ENCODE measurements at places on chromosomes 5 and 9.

DNA sequence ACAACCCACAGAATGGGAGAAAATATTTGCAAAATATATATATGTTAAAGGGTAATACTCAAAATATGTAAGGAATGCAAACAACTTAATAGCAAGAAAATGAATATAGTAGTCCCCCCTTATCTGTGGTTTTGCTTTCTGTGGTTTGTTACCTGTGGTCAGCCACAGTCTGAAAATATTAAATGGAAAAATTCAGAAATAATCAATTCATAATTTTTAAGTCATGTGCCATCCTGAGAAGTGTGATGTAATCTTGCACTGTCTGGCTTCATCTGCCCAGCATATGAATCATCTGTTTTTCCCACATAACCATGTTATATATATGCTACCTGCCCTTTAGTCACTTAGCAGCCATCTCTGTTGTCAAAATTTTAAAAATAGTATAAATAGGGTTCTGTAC lies 11.7 kb downstream of the CER1 start:
- no peak for DNase-seq

GRCh38 chr9:95128177-95128524 lies 189.4 kb downstream of the FANCC start:
- DNase-seq: no peak

- no peak for DNase-seq
Observed at GRCh38 chr5:56581426-56581825, 233.9 kb upstream of the MAP3K1 start.

GRCh38 chr5:108541836-108542235 lies 159.9 kb upstream of the FBXL17 start:
- no peak for DNase-seq

DNA sequence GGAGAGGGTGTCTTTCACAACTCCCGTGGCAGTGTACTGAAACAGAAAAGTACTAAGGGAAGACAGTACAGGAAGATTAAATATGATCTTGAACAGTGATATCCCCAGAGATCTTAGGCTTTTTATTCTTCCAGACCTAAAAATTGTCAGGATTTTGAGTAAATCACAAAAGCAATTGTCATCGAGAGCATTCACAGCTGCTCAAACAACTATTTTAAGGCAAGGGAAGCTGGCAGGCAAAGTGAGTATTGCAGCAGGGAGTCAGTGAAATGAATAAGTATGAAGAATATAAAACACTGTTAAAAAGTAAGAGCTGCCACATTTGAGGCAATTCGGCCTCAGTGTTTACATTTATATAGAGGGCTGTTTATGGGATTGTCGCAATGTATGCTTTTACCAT lies 479.0 kb downstream of the CAAP1 start:
- no peak for DNase-seq

DNA sequence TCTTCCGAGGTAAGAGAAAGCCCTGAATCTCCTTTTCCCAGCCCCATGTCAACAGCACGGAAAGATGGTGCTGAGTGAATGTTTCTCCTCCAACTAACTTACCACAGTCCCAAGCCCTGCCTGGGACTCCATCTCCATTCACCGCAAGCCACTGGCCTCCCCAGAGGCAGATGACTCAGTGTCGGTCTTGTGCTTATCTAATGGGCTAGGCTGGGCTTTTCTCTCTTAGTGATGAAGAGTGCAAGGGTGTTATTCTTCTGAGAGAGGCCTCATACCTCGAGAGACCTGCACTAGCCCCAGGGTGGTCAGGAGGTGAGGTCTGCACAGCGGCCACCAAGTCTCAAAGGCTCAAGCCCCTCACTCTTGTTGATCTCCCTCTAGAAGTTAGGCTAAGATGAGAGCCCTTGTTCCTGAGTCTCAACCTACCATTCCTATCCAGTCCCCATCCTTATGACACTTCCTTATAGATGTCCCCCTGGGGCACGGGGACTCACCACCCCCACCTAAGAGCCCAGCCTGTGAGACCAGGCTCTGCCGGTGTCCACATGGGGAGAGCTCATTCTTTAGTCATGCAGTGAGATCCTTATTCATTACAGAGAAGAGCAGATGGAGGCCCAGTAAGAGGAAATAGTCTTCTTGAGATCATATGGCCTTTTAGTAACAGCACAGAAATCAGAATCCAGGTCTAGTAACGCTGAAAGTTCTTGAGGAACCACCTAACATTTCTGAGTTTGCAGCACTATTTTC lies 127.0 kb downstream of the SAXO1 start:
- peak; percentile 44 for DNase-seq

GRCh38 chr5:10291692-10292339 lies 15.9 kb downstream of the CMBL start:
- no peak for DNase-seq

DNA sequence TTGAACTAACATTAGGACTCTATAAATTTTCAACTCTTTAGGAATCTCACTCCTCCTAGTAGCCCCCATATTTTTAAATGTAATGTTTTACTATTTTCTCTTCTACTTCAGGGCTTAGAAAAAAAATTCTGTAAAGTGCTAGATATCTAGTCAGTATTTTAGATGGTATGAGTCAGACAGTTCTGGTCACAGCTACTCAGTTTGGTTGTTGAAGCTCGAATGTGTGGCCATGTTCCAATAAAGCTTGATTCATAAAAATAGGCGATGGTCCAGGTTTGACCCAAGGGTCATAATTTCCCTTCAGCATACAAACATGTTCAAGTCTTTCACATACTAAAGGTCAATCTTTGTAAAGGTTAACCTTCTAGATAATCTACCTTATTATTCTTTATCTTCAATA lies 566.0 kb upstream of the CDH18 start:
- DNase-seq: peak; percentile 9

GRCh38 chr9:72297516-72297915 lies 67.5 kb downstream of the ZFAND5 start:
- no peak for DNase-seq

- no peak for DNase-seq
Observed at GRCh38 chr5:79982136-79982535, 8.9 kb downstream of the MTX3 start.

DNA sequence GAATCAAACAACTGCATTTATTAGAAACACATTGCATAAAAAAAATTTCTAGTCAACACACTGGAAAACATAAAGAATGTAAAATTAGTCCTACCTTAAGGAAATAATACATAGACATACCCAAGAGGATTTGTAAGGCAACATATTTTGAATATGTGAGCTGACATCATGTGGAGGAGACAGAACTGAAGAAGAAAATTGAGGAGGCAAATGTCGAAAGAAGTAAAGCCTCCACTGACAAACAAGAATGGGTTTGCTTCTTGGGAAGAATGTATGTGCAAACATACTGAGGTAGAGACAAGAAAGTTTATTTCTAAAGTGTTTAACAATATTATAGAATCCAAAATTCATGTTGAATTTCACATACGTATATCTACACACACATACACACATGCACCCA lies 363.0 kb upstream of the PDE4D start:
- DNase-seq: no peak

DNA sequence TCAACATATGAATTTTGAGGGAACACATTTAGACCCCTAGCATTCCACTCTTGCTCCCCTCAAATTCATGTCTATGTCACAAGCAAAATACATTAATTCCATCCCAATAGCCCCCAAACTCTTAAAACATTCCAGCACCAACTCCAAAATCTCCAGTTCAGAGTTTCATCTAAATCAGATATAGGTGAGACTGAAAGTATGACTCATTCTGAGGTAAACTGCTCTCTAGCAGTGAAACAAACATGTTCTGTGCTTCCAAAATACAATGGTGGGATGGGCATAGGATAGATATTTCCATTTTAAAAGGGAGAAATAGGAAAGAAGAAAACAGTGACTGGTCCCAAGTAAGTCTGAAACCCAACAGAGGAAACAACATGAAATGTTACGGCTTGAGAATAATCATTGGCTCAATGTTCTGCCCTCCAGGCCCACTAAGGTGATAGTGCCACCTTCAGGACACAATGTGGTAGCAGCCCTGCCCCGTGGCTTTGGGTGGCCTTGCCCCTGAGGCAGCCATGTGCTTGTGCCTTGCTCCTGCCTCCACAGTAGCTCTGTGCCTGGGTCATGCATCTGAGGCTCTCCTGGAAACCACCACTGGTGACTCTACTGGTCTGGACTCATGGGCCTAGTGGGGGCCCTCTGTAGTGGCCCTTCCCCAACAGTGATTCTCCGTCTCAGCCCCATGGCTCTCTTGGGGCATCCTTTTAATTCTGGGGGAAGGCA lies 36.4 kb upstream of the IPPK start:
- no peak for DNase-seq

GRCh38 chr5:55027595-55027994 lies 3.5 kb downstream of the GZMK start:
- DNase-seq: no peak

DNA sequence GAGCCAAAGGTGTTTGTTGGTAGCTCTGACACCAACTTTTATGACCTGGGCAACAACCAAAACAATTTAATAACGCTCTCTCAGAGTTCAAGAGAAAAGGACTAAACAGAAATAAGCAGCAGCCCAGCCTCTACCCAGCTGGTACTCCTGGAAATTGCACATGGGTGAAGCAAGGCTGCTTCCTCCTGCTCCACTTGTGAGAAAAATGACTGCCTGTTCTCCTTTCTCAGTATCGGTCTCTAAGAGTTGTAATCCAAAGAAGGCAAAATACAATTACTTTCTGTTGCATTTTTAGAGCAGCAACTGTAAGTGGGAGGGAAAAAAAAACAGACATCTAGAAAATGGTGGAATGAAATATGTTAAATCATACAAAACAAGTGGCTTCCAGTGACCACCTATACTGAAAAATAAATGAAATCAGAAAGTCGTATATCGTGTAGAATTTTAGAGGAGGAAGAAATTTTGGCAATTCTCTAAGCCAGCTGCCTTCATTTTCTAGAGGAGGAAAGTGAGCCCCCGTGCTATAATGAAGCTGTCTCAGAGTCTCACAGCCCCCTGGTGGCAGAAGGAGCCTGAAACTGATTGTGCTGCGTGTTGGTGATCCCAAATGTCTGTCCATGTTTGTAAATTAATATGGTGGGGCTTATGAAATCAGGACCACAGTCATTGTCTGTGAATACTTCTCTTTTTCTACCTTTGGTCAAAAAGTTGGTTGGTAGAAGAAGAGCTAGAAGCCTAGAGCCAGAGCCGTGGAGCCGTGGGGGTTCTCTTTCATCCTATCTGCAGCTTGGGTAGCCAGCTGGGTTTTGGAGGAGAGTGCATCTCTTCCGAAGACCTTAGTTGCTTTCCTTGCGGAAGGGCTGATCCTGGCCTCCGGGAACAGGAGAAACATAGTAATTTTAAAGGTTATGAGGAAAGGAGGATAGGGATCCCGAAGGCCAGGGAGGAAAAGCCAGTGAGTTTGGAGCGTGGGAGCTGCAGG lies 139.9 kb downstream of the PIP5K1B start:
- DNase-seq: no peak

GRCh38 chr5:74641735-74642542 lies 1.4 kb upstream of the ENC1 start:
- DNase-seq: peak; percentile 63

GRCh38 chr9:127457191-127457878 lies 6.0 kb downstream of the LRSAM1 start:
- DNase-seq: no peak

DNA sequence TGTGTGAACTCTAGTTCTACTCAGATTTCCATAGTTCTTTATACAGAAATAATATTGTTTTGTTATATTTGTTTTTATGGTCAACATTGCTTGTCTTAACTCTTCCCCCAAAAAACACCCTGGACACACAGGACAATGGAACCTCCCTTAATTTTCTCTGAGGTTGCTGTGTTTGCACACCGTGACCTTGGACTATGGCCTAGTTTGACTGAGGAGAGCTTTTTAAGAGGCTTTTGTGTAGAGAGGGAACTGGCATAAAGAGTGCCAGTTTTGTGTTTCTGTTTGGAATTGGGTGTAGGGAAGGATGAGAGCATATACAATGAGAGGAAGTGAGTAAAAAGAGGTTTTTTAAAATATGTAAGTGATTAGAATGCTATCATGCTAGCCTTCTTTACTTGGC lies 101.1 kb upstream of the MEF2C start:
- no peak for DNase-seq

DNA sequence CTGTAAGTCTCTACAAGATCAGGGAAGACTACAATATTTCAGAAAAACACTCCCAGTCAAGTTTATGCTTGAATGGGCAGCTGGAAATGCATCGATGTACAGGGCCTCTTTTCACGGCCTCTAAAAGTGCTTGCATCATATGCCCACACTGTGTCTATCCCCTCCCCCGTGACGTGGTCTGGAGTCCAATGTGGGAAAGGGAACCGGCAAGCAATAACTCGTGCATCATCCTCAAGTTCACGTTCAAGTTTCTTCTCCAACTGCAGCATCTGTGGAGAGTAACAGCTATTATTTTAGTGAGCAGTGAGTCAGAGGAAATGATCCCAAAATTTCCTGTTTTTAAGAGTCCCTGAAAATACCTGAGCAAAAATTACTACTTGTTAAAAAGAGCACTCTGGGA lies 22.3 kb downstream of the ATPSCKMT start:
- no peak for DNase-seq

DNA sequence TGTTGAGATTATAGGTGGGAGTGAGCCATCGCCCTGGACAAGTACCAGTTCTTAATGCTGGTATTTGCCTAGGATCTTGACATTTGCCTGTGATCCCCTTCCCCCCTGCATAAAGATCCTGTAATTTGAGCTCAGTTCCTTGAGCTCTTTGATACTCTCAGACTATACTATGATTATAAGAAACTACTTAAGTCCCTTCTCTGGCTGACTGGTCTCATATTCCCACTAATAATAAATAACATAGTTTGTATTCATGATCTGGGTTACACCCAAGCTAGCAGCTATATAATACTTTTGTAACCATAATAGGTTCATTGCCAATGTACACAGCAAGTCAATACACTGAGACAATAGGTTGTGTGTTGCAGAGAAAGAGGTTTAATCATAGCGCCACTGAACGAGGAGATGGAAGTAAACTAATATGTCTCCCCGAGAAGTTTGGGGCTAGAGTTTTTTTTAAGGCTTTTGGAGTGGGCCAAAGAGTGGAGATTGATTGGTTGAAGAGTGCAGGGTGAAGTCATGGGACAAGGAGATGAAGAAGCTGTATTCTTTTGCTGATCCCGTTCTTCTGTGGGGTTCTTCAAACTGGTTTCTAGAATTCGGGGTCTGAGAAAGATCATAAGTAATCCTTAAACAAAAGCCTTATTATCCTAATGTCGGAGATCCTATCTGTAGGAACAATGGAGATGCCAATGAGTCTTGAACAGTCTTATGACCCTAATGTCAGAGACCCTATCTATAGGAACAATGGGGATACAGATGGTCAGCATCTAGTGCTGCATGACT lies 20.7 kb upstream of the SHOC1 start:
- no peak for DNase-seq

- no peak for DNase-seq
Observed at GRCh38 chr5:116504593-116505166, 69.9 kb downstream of the SEMA6A start.

Measured in non-pigmented ciliary epithelial cell (primary cell).